Activated CD4-positive, alpha-beta T cell treated with anti-CD3 and anti-CD28 coated beads, Interleukin-2, amount 50 U/mL, for 48 hours (primary cell): ENCODE measurements at places on chromosomes 11 and 22.

- DNase-seq = no peak
Measured at GRCh38 chr11:117251506-117251905, 19.0 kb downstream of the RNF214 start.

GRCh38 chr22:33923660-33924246, 3.5 kb upstream of the LARGE1 start:
- DNase-seq = peak; percentile 47

DNA sequence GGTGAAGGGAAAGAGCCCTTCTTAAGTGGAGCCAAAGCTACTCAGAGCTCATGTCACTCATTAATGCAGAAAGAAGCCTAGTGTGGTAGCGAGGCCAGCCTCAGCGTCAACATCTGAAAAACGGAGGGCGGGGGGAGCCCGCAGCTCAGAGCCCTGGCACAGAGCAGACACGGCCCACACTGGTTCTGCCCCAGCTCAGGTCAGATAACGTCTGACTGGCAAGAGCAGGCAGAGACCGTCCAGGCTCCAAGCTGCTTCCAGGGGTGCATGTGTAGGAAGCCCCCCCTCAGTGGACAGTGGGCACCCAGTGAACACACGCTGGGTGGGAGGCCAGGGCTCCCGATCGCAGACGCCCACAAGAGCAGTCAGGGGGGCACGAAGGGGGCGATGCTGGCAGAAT, 100.8 kb downstream of the SHANK2 start:
- DNase-seq = no peak

DNA sequence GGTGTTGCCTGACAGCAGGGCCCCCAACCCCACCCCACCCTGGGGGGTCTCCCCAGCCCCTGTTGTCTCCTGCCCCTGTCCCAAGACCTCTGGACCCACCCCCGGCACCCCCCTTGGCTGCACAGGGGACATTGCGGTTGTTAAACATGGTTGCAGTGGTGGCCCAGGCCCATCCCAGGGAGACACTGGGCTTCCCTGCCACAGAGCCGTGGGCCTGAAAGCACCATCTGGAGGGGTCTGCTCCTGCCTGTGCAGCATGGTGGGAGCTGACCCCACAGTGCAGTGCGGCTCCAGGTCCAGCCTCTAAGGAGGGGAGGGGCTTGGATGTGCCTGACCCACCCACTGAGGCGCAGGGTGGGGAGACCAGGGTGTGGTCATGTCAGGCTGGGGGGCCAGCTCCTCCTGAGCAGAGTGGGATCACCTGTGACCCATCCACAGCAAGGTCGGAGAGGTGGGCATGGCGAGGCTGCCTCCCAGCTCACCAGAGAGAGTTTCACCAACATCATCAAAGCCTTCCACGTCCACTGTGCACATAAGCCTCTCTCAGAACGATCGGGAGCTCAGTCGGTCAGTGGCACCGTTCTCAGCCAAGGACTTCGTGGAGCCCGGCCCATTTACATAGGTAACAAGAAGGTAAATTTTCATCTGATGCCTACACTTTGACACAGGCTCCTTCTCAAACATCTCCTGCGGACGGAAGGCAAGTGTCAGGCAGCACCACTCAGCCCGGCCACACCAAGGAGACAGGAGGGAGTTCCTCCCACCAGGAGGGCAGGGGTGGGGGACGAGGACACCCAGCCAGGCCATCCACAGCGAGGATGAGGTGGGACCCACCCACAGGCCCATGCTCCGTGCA, 201.1 kb downstream of the BRD1 start:
- DNase-seq = no peak
